Cardiac muscle cell (in vitro differentiated cells and primary cell): ENCODE measurements at places on chromosomes 7 and 10. TPM values are rescaled to one million over a fixed set of nuclear protein-coding genes. Genes with fewer than 3 reads are reported as not detected.

GRCh38 chr7:50497068-50497642 is 47.0 kb upstream of the FIGNL1 start:
- peak; percentile 86 for DNase-seq
- H3K4me1 ChIP-seq, result no peaks in the 10 kb centered on the region

GRCh38 chr10:73117976-73118743 is 7.9 kb downstream of the NUDT13 start:
- no peaks in the 10 kb centered on the region for H3K27me3 ChIP-seq
- H3K4me1 ChIP-seq, result peaks cover 11% of the 10 kb centered on the region
- H3K36me3 ChIP-seq, result peaks cover 3% of the 10 kb centered on the region

The PSPH gene
- 64.8 and 92.7 TPM in 2 replicates for total RNA-seq

The FGFR2 gene
- total RNA-seq, result 47.1 and 50.6 TPM in 2 replicates

The GNGT1 gene
- total RNA-seq, result not detected in 2 replicates

The LDB3 gene
- total RNA-seq, result 202 and 213 TPM in 2 replicates
